ENCODE measurements at places on chromosomes 16 and 17. TPM values are rescaled to one million over a fixed set of nuclear protein-coding genes. Genes with fewer than 3 reads are reported as not detected.

- no peak for DNase-seq
Observed at GRCh38 chr17:79305768-79306423, 231.3 kb downstream of the ENGASE start.

DNA sequence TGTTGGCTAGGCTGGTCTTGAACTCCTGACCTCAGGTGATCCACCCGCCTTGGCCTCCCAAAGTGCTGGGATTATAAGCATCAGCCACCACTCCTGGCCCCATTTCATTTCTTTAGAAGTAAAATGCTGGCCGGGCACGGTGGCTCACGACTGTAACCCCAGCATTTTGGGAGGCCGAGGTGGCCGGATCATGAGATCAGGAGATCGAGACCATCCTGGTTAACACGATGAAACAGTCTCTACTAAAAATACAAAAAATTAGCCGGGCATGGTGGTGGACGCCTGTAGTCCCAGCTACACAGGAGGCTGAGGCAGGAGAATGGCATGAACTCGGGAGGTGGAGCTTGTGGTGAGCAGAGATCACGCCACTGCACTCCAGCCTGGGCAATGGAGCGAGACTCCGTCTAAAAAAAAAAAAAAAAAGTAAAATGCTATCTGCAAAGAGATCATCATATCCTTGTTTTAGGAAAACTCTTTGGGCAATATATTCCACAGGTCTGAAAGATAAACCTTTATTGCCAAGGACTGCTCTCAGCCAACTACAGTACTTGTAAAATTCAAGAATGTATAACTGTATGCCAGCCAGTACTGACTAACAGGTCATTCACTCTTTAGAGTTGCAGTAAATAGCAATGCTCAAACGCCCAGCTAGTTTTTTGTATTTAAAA is 3.8 kb downstream of the GJC1 start:
- DNase-seq = peak; percentile 57

- DNase-seq = no peak
Observed at GRCh38 chr16:54939029-54939346, 8.3 kb downstream of the IRX5 start.

SLC47A1 gene
- 0.83 TPM for total RNA-seq

GRCh38 chr17:73227379-73227778 is 34.3 kb downstream of the CPSF4L start:
- no peak for DNase-seq

MT1M gene
- 40.7 TPM for total RNA-seq

BCL7C gene
- total RNA-seq = 60.4 TPM

DNA sequence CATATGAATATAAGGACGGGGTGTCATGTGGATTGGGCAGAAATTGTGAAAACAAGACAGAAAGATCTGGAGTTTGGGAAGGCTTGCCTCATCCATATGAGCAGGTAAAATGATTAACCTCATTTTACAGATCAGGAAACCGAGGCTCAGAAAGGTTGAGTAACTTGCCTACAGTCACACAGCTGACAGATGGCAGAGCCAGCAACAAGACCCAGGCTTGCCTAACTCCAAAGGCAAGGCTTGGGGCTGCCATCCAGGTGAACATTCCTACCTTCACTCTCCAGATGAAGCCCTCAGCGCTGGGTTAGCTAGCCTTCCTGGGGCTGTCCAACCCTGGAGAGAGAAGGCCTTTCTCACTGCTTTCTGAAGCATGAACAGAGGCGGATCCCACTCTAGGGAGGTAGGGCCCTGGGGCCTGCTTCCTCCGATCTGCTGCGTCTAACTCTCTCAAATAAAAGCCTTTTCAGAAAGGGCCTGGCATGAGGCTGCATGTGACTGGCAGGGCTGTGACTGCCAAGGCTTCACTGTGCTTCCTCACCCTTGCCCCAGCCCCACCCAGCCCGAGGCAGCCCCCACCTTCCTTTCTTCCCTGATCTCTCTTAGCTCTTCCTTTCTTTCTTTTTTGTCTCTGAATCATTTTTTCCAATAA is 107.8 kb downstream of the GNAO1 start:
- DNase-seq = peak; percentile 76

SLC13A2 gene
- not detected for total RNA-seq

- no peak for DNase-seq
Observed at GRCh38 chr17:74865504-74866197, 6.0 kb upstream of the GRIN2C start.

DNA sequence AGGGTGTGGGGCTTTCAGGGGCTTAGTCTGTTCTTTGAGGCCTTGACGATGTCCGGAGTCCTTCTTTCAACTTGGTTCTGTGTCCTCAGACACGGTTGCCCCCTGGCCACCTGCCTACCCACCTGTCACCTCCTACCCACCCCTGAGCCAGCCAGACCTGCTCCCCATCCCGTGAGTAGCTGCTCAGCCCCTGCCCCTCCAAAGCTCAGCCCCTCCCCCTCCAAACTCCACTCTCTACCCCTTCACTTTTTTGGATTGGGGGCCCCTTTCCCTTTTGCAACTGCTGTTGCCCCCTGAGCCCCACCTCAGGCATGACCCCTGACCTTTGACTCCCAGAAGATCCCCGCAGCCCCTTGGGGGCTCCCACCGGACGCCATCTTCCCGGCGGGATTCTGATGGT is 1.2 kb downstream of the LAT start:
- no peak for DNase-seq

- DNase-seq = no peak
Observed at GRCh38 chr16:23650674-23651416, 9.6 kb downstream of the DCTN5 start.

- DNase-seq = no peak
Observed at GRCh38 chr16:48295488-48296281, 48.3 kb upstream of the ABCC11 start.

TOM1L1 gene
- total RNA-seq = 23.8 TPM

PLCD3 gene
- total RNA-seq = 45.7 TPM

DNA sequence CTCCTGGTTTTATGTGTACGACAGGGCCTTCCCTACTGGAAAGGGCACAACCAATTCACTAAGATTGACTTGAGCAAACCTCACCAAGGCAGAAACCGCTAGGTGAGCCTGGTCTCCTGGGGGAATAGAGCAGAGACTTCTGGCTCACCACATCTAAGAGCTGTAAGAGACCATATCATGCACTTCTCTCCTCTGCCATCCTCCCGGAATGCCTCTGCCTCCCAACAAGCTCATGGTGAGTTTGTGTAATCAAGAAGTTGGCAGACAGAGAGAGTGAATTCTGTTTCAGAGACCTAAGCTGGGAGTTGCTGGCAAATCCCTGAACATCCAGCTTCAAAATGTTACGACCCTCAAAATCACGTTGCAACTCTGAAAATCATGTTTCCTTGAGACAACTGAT is 154.8 kb downstream of the SLC39A11 start:
- DNase-seq = no peak

- DNase-seq = no peak
Observed at GRCh38 chr17:37568350-37569053, 40.7 kb downstream of the SYNRG start.

SLC2A4 gene
- total RNA-seq = 127 TPM

CD19 gene
- total RNA-seq = not detected

- DNase-seq = peak; percentile 55
Observed at GRCh38 chr16:57669476-57670162, 1.5 kb downstream of the ADGRG3 start.

DNA sequence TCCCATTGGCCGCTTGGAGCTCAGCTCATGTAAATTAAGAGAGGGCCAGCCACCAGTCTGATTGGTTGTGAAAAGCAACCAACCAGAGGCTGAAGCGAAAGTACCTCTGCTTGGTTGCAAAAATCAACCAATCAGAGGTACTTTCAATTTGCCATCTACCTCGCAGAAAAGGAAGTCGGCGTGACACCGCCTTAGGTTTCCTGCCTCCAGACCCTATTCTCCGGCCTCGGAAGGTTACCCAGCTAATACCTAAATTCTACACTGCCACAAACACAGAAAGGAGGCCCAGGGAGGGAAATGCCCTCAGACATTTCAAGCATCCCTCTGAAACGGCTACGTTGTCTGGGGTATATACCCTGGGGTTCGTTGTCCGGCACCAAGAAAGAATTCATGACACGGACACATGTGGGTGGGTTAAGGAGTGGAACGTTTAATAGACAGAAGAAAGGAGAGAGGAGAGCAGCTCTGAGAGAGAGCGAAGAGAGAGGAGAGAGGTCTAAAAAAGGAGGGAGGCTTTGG is 481.3 kb downstream of the TMEM114 start:
- DNase-seq = no peak

DNA sequence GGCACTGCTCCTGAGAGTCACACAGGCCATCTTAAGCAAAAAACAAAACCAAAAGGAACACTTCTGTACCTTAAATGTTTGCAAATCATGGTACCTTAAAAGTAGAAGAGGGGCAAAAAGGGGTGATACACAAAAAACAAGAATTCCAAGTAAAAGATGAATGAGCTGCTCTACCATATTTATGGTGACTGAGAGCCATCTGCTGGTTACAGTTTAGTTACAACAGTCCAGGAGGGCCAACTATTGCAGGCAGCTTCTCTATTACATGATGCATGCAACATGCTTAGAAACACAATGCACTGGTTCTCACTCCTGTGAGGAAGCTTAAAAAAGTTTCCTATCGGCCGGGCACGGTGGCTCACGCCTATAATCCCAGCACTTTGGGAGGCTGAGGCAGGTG is 53.5 kb downstream of the STX8 start:
- DNase-seq = no peak

GRCh38 chr17:47388825-47389224 is 65.1 kb downstream of the EFCAB13 start:
- DNase-seq = no peak
